NAMALWA (cell line): ENCODE measurements at places on chromosomes 1 and 21.

DNA sequence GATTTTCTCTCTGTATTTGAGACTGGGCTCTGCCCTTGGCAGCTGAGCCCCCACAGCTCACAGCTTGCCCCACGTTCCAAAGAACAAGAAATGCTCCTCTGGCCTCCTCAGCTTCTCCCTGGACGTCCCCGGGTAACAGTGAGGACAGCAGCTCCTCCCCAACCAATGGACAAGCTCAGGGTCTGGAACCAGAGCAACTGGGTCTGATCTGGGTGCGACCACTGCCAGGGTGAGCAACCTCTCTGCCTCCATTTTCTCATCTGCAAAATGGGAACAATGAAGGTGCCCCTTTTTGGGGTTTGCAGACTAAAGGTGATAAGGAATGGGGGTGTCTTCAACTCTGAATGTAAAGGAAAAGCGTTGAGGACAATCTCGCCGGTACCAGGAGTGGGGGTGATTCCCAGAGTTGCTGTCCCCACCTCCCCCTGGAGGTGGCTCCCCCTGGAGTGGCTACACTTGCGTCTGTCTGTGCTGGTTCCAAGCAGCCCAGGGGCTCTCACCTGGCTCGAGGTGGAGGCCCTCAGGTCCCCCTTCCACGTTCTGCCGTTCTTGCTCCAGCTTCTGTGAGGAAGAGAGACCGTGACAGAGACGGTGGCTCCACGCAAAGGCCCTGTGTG is 6.9 kb downstream of the C21orf58 start:
- no peak for DNase-seq

DNA sequence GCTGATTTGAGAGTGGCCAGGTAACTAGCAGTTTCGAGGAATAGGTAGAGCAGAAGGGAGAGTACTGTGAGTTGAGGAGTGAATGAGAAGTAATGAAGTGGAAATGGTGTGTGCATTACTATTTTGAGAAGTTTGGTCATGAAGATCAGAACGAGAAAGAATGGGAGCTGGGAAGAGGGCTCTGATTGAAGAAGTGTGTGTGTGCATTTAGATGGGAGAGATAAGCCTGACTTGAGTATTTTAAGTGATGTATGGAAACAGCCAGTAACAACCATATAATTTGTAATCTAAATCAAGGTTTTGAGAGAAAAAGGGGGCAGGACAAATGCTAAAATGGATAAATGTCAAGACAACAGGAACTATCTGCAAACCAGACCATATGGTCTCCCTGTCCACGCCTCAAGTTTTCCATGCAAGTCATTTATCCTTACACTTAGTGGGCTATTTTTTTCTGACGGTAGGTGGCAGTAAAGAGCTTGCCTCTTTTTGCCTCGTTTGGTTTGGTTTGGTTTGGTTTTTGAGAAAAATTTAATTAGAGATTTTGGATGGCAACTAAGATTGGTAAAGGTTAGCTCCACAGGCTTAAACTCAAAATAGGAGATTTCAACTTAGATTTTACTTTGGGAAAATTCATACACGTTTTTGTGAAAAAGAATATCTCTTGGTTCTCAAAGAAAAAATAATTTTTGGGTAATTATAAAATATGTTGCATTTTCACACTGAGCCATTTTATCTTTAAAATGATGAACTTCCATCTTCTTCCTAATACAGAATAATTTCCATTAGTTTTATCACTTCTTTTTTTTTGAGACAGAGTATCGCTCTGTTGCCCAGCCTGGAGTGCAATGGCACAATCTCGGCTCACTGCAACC is 9.5 kb upstream of the B3GALNT2 start:
- peak; percentile 85 for DNase-seq

GRCh38 chr1:36111151-36111550 is 13.9 kb downstream of the COL8A2 start:
- DNase-seq, result no peak

DNA sequence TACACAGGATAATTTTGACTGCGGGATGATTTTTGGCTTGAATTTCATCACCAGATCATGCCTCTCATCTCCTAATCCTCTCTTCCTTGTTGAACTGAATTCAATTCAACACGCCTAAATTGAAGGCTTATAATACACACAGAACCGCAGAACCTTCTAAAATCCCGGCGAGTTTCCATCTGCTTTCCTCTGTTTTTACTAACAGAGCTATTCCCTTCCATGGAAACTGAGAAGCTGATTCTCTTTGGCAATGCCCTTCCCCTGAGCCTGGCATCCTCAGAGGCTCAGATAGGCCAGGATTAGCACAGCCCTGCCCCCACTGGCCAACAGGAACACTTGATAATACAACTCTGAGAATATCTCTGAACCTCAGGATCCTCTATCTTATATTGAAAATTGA is 130.2 kb downstream of the CAPN8 start:
- no peak for DNase-seq

DNA sequence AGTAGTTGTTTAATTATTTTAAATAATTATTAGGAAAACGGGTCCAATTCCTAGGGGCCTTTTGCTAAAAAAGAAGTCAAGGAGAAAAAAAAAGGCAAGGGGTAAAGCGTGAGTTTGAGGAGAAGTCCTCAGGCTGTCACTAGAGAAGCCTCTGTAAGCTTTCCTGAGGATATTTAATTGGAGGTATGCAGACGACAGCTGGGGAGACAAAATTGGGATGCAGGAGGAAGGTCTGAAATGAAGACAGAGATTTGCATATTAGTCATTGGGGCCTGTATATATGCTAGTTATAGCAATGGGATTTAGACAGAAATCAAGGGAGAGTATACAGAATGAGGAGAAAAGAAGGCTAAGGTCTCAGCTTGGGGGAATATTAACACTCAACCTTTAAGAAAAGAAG is 8.6 kb downstream of the ATP6V1G3 start:
- DNase-seq, result no peak

DNA sequence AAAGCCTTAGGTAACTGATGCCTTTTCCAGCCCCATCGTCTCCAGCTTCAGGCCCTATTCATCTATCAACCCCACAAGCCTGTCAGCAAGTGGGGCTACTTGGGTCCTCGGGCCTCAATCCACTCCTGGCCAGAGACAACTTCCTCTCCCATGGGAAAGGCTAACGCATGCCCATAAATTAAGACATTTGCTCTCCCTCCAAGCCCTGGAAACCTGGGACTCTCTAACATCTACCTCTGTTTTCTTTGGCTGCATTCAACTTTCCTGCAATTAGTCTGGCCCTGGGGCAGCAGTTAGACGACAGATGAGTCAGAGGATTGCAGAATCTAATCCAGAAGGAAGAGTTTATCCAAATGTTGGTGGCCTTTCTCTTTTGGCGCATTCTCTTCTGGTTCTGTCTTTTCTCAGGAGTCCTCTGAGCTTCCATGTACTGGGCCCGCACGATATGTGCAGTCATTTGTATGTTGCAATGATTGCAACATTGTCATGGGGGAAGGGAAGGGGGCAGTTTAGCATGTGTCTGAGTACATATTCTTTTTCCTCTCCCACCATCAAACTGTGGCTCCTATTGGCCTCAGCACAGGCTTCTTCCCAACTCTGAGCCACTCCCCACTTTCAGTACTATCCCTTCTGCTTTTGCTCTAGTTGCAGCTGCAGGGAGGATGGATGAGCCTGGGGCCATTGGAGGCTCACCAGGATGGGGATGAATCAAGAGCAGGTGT is 54.4 kb downstream of the NAV1 start:
- DNase-seq, result no peak

DNA sequence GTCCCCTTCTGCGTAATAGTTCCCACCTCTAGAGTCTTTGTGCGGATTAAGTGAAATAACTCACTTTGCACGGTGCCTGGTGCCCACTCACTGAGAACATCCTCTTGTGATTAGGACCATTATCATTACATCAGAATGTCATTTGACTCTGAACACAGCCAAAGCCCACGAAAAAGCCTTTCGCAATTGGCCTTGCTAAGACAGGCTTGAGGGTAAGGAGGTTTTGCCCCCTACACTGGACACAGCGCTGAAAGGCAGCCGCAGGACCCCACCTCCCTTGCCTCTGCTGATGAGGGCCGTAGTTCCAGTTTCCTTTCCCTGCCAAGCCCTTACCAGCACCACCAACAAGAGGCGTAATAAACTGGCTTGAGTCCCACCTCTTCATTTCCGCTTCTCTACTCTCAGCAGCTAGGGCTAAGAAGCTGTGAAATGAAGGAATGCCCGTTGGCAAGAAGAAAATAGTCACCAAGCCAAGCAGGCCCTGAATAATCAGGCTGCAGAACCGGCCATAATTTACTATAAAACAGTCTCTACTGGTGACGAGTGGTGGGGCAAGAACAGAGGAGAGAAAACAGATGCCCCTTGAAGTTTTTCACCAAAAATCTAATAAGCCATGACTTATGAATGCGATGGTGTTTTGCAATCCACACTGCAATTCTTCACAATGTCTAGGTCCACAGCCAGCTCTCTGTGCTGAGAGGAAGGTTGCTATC is 53.1 kb downstream of the SH3GLB1 start:
- no peak for DNase-seq

DNA sequence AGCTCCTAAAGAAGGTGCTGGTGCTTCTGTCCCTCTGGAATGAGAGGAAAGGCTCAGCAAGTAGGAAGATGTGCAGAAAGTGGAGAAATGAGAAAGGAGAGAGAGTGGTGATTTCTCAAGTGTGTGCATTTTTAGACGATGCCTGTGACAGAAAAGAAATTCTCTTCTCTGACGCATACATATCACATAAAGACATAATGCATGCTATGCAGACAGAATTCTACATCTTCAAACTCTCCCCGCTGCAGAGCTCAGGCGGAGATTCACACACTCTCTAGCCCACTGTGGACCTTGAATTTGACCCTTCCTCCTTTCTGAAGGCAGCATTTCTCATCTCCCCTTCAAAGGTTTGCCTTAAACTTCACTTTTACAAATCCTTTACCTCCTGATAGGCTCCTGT is 52.0 kb upstream of the CAMK1G start:
- no peak for DNase-seq

DNA sequence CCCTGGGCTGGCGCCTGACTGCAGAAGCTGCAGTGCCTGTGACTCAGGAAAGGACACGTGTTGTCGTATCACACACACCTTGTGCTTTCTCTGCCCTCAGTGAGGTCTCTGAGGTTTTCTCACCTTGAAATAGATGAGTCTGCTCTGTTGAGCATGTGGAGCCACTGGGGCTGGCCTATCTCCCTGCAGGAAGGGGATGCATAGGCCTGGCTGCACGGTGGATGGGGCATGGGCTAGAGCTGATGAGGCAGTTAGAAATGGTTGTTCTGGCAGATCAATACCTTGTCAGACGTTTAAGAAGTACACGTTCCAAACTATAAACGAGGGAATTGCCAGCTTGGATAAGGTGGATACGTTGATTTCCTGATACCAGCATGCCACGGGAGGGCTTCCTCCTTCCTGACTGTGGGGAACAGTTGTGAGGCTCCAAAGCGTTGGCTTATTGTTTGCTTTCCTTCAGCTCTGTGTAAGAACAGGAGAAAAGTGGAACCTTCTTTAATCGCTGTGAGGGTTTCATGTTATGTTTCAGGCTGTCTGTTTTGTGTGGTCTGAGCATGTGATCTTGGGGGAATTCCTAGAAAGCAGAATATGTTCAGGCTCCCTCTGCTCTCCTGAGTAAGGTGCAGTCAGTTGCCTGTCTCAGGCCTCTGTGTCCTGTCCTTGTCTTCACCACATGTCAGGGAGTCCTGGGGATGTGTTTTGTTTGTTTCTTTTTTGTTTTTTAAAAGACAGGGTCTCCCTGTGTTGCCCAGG is 44.8 kb downstream of the PCNT start:
- no peak for DNase-seq

DNA sequence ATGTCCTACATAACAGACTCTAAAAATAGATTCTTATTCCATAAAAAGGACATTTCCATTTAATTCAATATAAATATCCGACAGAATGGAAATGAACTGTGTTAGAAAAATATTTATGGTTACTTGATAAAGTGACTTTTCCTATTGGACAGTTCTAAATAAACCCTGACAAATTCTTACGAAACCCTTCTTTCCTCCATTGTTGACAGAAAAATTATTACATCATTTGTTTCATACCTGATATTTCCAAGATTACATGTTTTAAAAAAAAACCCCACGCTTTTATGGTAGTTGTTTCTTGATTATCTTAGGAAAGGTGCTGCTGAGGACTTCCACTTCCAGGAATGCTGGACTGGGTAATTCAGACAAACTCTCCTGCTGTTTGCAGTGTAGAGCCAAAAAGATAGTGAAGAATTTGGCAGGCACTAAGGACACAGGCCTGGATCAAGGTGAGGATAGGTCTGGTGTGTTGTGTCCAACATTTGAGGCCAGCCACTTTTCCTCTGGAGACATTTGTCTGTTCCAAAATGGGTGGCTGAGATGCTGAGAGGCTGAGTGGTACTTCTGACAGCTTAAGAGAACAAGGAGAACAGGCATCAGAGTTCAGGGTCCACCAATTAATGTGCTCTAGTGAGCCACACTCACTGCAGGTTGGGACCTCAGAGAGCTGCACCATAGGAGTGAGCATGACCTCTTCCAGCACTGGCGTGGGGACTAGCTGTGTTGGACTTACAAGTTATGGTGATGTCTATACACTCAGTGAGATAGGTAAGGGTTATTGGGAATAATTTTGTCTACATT is 7.0 kb upstream of the C1orf116 start:
- no peak for DNase-seq

GRCh38 chr1:94092210-94092613 is 28.7 kb downstream of the ABCA4 start:
- no peak for DNase-seq

GRCh38 chr1:15501208-15502032 is 22.6 kb downstream of the CASP9 start:
- DNase-seq, result peak; percentile 85

- no peak for DNase-seq
Observed at GRCh38 chr1:909861-910310, 13.8 kb upstream of the SAMD11 start.

DNA sequence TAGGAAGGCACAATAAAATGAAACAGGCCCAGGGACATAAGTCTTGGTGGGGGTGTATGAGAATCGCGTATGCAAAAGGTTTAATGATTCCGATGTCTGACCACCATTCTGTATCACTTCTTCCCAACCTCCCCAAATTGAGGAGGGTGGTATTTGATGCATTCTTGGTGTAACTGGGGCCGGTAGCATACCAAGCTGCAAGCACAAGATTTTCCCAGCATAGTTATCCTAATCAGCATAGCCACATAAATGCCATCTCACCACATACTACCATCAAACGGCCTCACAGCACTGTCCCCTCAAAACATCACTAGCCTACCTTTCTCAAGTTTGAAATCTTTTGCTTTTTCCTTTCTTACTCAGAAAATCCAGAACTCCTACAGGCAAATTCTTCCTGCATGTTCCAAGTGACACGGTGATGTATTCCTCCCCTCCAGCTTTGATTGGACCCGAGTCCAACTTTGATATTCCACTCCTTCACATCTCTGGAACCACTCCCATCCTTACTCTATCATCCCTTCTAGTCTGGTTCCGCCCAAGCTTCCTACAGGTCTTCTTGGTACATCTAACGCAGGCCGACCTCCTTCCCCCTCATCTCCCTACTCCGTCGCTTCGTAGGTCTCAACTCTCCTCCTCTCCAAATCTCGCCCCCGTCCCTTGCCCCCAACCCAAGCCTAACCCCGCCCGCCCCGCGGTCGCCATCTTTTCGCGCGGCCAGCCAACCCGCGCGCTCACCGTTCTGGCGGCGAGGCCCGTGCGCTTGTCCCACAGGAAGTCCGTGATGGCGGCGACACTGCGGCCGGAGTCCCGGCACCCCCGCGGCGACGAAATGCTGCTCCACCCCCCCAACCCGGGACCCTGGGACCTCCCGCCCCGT is 600 bp downstream of the CLK2 start:
- DNase-seq, result peak; percentile 79

GRCh38 chr1:7120863-7121621 is 335.8 kb downstream of the CAMTA1 start:
- peak; percentile 46 for DNase-seq

- no peak for DNase-seq
Observed at GRCh38 chr1:43199093-43199726, 27.1 kb downstream of the CFAP57 start.

- DNase-seq, result no peak
Observed at GRCh38 chr1:100810360-100810759, 84.3 kb downstream of the EXTL2 start.
